ENCODE measurements at places on chromosomes 7 and 10.

GRCh38 chr7:113125728-113126127, 7.4 kb upstream of the SMIM30 start:
- no peak overlapping the region for H3K4me3 ChIP-seq
- DNase-seq, result no peak
- peaks cover 6% of the 10 kb centered on the region for H3K4me1 ChIP-seq
- peaks cover 2% of the 10 kb centered on the region for H3K27me3 ChIP-seq
- H3K27ac ChIP-seq, result no peak overlapping the region

GRCh38 chr7:157508477-157508881, 171.7 kb downstream of the DNAJB6 start:
- no peak for DNase-seq
- H3K27me3 ChIP-seq, result peaks cover 8% of the 10 kb centered on the region
- no peak overlapping the region for H3K4me3 ChIP-seq
- H3K27ac ChIP-seq, result no peak overlapping the region
- no peaks in the 10 kb centered on the region for H3K36me3 ChIP-seq

- no peak overlapping the region for H3K4me3 ChIP-seq
- H3K4me1 ChIP-seq, result no peaks in the 10 kb centered on the region
- no peak for DNase-seq
- no peaks in the 10 kb centered on the region for H3K36me3 ChIP-seq
- H3K27me3 ChIP-seq, result no peaks in the 10 kb centered on the region
These were observed 36.1 kb upstream of the ZNF138 start for GRCh38 chr7:64758151-64758550.

DNA sequence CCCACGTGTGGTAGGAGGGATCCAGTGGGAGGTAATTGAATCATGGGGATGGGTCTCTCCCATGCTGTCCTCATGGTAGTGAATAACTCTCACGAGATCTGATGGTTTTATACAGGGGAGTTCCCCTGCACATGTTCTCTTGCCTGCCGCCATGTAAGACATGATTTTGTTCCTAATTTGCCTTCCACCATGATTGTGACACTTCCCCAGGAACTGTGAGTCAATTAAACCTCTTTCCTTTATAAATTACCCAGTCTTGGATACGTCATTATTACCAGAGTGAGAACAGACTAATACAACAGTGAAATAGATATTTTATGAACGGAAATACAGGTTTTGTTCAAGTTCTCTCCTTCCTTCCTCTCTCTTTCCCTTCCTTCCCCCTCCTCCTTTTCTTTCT, 15.8 kb downstream of the CALD1 start:
- H3K27me3 ChIP-seq, result no peaks in the 10 kb centered on the region
- no peak overlapping the region for H3K4me3 ChIP-seq
- no peaks in the 10 kb centered on the region for H3K4me1 ChIP-seq
- no peak for DNase-seq
- H3K36me3 ChIP-seq, result no peaks in the 10 kb centered on the region

- DNase-seq, result peak; percentile 25
- peaks cover 3% of the 10 kb centered on the region for H3K27me3 ChIP-seq
- no peak overlapping the region for H3K4me3 ChIP-seq
These were observed 17.0 kb downstream of the PNLIPRP3 start for GRCh38 chr10:116444527-116445142.

- no peak for DNase-seq
- H3K4me1 ChIP-seq, result no peaks in the 10 kb centered on the region
- no peak overlapping the region for H3K4me3 ChIP-seq
- no peak overlapping the region for H3K27ac ChIP-seq
- no peaks in the 10 kb centered on the region for H3K36me3 ChIP-seq
- H3K27me3 ChIP-seq, result peaks cover 5% of the 10 kb centered on the region
These were observed 19.5 kb upstream of the AKR1E2 start for GRCh38 chr10:4806534-4806933.

DNA sequence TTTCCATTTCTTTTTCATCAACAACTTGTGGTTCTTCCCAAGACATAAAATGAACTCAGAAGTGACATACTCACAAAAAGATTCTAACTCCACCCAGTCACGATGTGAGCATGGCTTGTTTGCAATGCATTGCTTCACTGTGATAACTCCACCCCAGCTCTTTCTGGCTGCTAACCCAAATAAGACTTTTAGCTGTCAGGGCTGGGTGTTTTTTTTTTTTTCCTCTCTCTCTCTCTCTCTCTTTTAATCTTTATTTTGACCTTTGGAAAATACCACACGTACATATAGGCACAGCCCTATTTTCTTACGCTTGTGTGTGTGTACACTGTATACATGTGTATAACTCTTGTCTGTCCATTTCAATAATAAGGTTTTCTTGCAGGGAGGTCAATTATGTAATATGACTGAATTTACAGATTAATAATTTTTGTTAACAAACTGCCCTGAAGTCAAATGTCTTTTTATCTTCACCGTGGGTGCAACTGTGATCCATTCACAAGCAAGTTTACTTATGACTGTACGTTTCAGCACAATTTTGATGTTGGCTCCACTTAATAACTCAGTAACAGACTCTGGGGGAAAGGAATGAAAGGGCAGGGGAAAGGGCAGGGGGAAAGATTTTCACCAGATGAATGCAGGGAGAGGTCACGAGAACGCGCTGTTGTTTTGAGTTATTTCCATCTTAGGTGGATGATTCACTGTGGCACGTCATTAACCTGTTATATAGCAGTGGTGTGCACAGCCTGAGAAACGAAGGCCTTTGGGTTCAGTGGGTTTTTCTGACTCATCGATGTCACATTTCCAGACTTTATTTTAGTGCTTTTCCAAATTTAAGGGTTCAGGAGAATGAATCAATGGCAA, 49.1 kb downstream of the APBB1IP start:
- peaks cover 23% of the 10 kb centered on the region for H3K36me3 ChIP-seq
- no peaks in the 10 kb centered on the region for H3K27me3 ChIP-seq
- peak; percentile 90 for DNase-seq
- peak overlapping the region; percentile 64 for H3K4me3 ChIP-seq
- H3K27ac ChIP-seq, result peak overlapping the region; percentile 96
- H3K4me1 ChIP-seq, result peaks cover 74% of the 10 kb centered on the region

DNA sequence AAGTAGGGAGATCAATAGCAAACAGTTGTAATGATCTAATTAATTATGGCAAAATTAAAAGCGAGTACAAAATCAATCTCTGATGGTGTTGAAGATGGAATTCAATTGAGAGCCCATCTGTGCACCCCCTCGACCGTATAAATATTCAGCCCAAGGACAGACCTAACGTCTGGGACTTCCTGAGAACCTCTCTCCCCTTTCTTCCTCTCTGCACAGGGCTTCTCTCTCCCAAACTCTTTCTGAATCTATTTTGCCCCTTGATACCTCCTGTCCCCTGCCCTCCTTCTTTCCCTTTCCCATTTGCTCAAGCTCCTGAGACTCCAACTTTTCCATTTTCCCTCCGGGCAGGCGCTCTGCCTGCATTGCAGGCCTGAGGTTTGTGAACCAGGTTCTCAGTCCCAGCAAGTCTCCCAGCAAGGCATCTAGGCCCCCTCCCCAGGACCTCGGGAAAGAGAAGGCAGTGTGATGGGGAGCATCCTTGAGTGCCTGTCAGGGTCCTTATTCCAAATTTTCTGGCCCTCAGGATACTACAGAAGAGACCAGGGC, 8.5 kb upstream of the PAX2 start:
- no peaks in the 10 kb centered on the region for H3K36me3 ChIP-seq
- no peak overlapping the region for H3K27ac ChIP-seq

- DNase-seq, result no peak
- peaks cover 22% of the 10 kb centered on the region for H3K36me3 ChIP-seq
- H3K4me3 ChIP-seq, result no peak overlapping the region
- H3K27ac ChIP-seq, result no peak overlapping the region
- peaks cover 63% of the 10 kb centered on the region for H3K4me1 ChIP-seq
These were observed 31.4 kb downstream of the ITPRIP start for GRCh38 chr10:104306897-104307296.

DNA sequence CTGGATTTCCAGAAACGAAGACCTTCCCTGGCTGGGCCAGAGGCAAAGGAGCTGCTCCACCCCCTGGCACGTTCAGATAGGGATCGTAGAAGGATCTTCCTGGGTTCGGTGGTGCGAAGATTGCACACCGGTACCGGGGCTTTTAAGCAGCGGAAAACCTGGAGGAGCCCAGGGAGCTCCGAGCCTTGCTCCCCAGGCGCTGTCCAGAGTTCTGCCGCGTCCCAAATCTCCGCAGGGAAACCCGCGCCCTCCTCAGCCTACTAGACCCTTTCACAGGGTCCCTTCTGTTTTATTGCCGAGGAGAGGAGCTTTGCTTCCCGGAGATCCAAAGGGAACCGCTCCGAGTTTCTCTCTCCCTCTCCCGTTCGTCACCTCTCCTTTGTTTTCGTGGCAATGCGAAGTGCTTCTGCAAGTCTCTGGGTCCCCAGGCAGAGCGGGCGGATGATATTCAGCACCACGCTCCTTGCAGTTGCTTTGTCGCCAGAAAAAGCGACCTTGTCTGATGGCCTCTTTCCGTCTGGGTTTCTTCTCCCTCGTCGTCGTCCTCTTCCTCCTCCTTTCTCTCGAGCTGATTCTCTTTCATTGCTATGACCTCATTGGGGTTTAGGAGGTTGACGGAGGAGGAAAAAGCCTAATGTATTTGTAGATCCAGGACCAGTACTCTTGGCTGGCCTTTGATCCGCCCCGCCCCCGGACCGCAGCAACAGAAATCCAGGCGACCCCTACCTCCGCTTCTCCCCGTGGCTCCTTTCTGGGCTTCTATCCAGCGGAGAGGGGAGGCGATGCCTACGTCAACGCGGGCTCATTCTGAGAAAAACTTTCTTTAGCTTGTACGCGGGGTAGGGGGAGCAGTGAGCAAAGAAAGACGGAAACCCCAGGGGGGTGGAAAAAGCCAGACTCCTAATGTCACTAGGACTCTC, at the start of gene TMEM196:
Gene TMEM196 (minus strand): TSS at position 777 of the 920 bp plus-strand sequence. CDS start 921 bp downstream, outside the sequence.
- peaks cover 12% of the 10 kb centered on the region for H3K4me1 ChIP-seq
- peaks cover 40% of the 10 kb centered on the region for H3K27me3 ChIP-seq
- no peak within 1 kb of the TSS for H3K27ac ChIP-seq
- no peak within 1 kb of the TSS for H3K4me3 ChIP-seq

- no peaks in the 10 kb centered on the region for H3K4me1 ChIP-seq
- no peak for DNase-seq
- H3K27me3 ChIP-seq, result no peaks in the 10 kb centered on the region
- H3K36me3 ChIP-seq, result no peaks in the 10 kb centered on the region
- no peak overlapping the region for H3K4me3 ChIP-seq
These were observed 35.5 kb downstream of the GPR141 start for GRCh38 chr7:37719077-37719476.

DNA sequence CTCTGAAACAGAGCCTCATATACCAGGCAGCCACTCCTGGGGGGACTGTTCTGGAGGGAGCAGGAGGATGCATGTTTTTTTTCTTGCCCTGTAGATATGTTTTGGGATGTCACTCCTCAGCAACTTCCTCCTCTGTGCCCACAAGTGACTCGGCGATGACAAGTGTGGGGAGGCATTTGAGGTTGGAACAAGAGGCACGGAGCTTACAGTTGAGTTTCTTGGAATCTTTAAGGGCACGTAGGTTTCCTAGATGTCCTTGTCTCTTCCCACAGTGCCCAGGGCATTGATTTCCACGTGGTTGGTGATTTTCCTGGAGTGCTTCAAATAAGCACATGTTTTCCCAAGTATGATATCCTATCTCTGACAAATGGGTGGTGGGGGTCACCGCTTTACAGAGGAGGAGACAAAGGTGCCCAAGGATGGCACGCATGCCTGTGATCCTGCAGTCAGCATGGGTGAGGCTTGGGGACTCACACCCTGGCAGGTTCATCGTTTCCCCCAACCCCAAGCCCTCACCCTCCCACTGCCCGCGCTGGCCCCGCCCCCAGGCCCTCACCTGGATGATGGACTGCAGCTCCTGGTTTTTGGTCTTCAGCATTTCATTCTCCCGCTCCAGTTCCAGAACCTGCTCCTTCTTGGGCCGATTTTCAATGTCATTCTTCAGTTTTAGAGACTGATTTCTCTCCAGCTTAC, 95.2 kb upstream of the GNA12 start:
- H3K4me1 ChIP-seq, result peaks cover 13% of the 10 kb centered on the region
- H3K36me3 ChIP-seq, result peaks cover 50% of the 10 kb centered on the region
- no peak for DNase-seq

DNA sequence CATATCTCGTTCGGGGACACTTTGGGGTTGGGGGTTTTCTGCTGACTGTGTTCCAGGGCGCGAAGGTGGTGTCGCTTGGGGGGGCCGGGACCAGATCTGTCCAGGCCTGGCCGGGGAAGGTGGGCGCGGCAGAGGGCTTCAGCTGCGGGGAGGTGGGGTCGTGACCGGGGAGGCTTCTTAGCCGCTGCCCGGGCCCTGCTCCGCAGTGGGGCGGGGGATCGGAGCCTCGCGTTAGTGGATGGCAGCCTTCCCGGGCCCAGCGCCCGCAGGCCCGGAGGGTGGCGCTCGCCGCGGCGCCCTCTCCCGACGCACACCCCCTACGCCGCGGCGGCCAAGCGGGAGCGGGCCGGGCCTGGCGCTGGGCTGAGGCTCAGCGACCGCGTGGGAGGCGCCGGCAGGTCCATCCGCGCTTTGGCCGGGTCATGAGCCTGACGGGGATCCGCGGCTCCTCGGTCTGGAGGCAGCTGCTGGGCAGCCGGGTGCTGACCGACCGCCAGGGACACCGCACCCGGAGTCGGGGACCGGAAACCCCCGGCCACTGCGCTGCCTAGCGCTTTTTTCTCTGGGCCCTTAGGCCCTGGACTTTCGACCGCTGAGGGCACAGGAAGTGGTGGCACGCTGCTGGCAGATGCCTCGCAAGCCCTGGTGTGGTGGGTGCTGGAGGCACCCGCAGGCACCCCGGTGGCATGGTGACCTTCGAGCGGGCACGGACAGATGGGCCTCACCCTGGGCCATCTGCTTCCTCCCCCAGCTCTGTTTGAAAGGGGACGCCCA, 1.2 kb downstream of the AGAP3 start:
- peak overlapping the region; percentile 80 for H3K4me3 ChIP-seq
- H3K36me3 ChIP-seq, result peaks cover 2% of the 10 kb centered on the region
- DNase-seq, result peak; percentile 42
- peak overlapping the region; percentile 59 for H3K27ac ChIP-seq
- H3K27me3 ChIP-seq, result peaks cover 22% of the 10 kb centered on the region
- H3K4me1 ChIP-seq, result peaks cover 30% of the 10 kb centered on the region

- H3K4me3 ChIP-seq, result no peak overlapping the region
- H3K36me3 ChIP-seq, result no peaks in the 10 kb centered on the region
- DNase-seq, result no peak
- no peak overlapping the region for H3K27ac ChIP-seq
- no peaks in the 10 kb centered on the region for H3K27me3 ChIP-seq
These were observed 473.5 kb downstream of the AUTS2 start for GRCh38 chr7:70071766-70072165.

GRCh38 chr7:134942690-134943466, 43.4 kb upstream of the AGBL3 start:
- no peak overlapping the region for H3K27ac ChIP-seq
- no peak overlapping the region for H3K4me3 ChIP-seq
- peaks cover 12% of the 10 kb centered on the region for H3K4me1 ChIP-seq
- H3K27me3 ChIP-seq, result peaks cover 2% of the 10 kb centered on the region

- H3K4me3 ChIP-seq, result no peak overlapping the region
- no peaks in the 10 kb centered on the region for H3K36me3 ChIP-seq
- H3K27ac ChIP-seq, result no peak overlapping the region
These were observed 6.9 kb upstream of the CYTH3 start for GRCh38 chr7:6279341-6279740.

DNA sequence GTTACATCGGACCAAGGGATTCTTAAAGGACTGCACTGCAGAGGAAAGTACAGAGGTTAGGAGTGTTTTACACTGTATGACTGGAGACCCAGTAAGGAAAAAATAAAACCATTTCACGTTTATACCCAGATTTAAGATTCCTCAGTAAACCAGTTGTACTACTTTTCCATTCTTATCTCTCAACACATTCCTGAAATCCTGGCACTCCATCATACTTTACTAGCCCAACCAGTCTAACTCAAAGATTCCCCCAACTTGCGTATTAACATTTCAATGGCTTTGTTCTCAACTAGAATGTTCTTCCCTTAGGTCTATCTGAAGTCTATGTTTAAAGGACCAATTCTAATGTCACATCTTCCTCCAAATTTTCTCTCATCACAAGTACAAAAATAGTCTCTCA, 8.0 kb downstream of the CCDC186 start:
- H3K27me3 ChIP-seq, result no peaks in the 10 kb centered on the region
- no peak overlapping the region for H3K4me3 ChIP-seq
- H3K4me1 ChIP-seq, result peaks cover 49% of the 10 kb centered on the region
- peaks cover 44% of the 10 kb centered on the region for H3K36me3 ChIP-seq
